ENCODE measurements at places on chromosomes 5 and 9.

DNA sequence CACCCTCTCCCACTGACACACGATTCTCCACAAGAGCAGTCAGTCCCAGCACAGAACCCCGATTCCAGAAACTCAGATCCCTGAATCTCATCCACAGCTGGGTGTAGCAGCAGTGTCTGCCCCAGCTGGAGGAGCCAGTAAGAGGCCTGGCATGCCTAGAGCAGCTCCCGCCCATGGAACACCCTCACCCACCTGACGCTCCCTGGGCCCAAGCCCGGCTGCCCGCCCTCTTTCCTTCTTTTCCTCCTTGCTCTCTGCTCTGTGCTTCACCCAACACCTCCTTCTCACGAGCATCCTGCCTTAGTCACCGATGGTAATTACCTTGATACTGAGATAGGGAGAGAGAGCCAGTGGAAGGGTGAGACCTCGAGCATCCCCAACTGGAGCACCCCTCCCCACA is 8.7 kb downstream of the PCDH1 start:
- no peak for DNase-seq

- no peak for DNase-seq
Measured at GRCh38 chr5:30690931-30691330, 502.6 kb upstream of the CDH6 start.

GRCh38 chr5:170353961-170354360 is 35.2 kb downstream of the KCNMB1 start:
- DNase-seq, result peak; percentile 81

DNA sequence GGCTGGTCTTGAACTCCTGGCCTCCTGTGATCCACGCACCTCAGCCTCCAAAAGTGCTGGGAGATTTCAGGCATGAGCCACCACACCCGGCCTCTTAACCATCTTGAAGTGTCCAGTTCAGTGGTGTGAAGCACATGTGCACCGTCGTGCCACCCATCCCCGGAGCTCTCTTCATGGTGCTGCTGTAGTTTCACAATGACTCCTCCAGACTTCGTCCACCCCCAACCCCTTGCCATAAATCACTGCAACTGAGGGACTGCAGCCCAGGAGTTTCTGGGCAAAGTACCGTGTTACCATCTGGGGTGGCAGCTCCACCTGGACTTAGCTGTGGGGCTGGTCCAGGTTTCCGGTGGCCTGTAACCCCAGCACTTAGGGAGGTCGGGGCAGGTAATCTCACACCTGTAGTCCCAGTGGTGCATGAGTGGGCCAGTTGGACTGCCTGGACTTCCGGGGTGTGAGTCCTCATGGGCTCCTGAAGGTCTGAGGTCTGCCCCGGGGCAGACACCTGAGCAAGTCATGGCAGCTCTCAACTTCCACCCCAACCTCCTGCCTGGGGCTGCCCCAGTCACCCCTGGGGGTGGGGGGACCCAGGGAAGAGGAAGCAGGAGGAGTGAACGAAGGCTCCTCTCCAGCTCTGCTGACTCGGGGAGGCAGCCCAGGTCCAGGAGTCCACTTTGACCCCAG is 6.6 kb upstream of the N4BP3 start:
- no peak for DNase-seq

DNA sequence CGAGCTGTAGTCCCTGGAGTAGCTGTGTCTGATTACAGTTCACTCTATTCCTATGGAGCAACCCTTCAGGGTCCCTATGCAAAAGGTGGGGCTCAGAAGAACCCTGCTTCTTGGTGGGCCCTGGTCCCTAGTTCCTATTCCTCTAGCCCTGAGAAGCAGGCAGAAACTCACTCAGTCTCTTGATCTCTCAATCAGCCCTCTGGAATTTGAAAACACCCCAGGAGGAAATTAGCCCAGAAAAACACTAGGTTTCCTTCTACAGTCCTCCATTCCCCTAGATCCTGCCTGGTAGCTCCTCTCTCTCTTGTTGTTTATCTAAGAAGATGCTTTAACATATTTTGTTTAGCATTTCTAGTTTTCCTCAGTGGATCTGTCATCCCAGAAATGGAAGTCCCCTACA is 7.6 kb downstream of the RGS3 start:
- no peak for DNase-seq

GRCh38 chr5:90675222-90675621 is 116.6 kb downstream of the ADGRV1 start:
- no peak for DNase-seq

- no peak for DNase-seq
Measured at GRCh38 chr5:39059064-39059463, 15.1 kb downstream of the RICTOR start.

DNA sequence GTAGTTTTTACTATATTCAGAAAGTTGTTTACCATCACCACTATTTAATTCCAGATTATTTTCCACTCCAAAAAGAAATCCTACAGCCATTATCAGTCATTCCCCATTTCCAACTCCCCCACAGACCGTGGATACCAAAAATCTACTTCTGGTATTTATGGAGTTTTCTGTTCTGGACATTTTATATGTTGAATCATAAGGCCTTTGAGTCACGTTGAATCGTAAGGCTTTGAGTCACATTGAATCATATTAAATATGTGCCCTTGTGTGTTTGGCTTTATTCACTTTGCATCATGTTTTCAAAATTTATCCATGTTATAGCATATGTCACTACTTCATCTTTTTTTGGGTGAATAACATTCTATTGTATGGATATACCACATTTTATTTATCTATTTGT is 454.1 kb upstream of the NUDT12 start:
- no peak for DNase-seq

DNA sequence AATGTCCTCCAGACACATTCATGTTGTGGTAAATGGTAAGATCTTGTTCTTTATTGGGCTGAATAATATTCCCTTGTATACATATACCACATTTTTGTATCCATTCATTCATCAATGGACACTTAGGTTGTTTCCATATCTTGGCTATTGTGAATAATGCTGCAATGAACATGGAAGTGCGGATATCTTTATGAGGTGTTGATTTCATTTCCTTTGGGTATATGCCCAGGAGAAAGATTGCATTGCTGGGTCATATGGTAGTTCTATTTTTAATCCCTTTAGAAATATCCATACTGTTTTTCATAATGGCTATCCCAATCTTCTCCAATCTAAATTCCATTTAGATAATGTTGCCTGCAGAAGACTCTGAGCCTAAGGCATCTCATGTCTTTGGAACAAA is 78.0 kb upstream of the TNC start:
- no peak for DNase-seq

- no peak for DNase-seq
Measured at GRCh38 chr5:173989432-173990082, 587 bp downstream of the C5orf47 start.

DNA sequence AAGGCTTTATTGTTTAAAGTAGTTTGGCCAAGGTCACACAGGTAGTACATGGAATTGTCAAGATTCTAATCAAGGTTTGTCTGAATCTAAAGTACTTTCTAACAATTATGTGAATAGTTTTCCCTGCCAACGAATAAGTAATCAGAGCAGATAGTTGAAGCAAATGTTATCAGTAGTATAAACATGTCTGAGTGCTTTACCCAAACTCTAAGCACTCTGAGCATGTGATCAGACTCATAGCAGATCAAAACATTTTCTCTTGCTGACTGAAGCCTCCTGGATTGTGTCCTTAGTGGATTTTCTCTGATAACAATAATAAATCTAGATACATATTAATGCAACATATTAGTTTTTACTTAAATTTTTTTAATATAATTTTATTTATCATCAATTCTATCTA is 995.0 kb downstream of the EFNA5 start:
- DNase-seq, result no peak

GRCh38 chr9:126226991-126227936 is 99.4 kb upstream of the MVB12B start:
- no peak for DNase-seq

GRCh38 chr5:619444-619843 is 7.3 kb downstream of the CEP72 start:
- DNase-seq, result peak; percentile 48

- DNase-seq, result no peak
Measured at GRCh38 chr5:93874080-93874479, 132.7 kb upstream of the POU5F2 start.

DNA sequence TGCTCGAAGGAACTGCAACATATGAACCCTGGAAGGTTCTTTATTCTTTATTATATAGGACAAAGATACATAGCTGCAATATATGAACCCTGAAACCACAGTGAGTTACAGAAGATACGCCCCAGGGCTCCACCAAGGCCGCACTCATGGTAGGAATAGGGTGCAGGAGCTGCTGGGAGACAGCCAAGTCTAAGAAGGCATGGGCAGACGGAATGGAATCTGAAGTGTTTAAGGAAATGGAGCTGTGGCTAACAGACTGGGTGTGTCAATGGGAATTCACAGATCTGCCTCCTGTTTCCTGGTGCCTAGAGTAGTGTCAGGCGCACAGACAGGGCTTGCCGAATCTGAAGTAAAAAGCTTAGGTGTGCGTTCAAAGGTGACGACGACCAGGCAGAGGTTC is 286.4 kb downstream of the DENND1A start:
- no peak for DNase-seq

GRCh38 chr5:170781946-170782345 is 1.6 kb upstream of the GABRP start:
- DNase-seq, result no peak

GRCh38 chr9:69333716-69334115 is 8.7 kb downstream of the ENTREP1 start:
- no peak for DNase-seq

- peak; percentile 81 for DNase-seq
Measured at GRCh38 chr9:33081128-33081851, 4.8 kb upstream of the SMU1 start.

- no peak for DNase-seq
Measured at GRCh38 chr5:137688210-137688840, 47.6 kb downstream of the KLHL3 start.

- DNase-seq, result no peak
Measured at GRCh38 chr5:107853696-107854095, 183.0 kb upstream of the EFNA5 start.

DNA sequence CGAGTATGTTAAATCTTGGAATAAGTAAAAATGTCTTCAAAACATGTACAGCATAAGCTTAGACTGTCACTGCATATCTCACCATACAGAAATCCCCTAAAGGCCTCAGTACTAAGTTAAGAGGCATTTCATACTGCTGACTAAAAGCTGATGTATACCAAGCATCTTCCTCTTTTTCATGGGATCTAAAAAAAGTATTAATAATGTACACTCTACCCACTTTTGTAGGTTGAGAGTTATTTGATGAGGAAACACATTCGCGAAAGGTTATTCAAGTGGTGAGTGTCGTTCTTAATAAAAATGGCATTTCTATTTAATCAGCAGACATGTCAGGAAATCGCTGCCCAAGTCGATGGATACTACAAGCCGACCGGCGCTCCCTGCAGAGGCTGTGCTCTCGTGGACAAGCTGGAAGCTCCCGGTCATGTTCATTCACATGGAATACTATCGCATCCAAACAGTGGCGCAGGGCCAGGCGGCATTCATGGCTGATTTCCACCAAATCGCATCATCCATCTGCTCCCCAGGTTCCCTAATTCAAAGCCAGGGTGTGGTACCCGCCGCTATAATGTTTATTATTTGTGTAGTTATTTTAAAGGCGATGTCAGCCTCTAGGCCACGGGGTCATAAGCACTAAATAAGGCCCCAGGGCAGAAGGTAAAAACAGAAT is 724 bp downstream of the SGTB start:
- peak; percentile 83 for DNase-seq

- no peak for DNase-seq
Measured at GRCh38 chr5:86880785-86881492, 263.2 kb downstream of the COX7C start.

- no peak for DNase-seq
Measured at GRCh38 chr5:172284611-172284980, 1.0 kb upstream of the UBTD2 start.

- DNase-seq, result no peak
Measured at GRCh38 chr5:139454568-139455290, 7.8 kb downstream of the ECSCR start.

DNA sequence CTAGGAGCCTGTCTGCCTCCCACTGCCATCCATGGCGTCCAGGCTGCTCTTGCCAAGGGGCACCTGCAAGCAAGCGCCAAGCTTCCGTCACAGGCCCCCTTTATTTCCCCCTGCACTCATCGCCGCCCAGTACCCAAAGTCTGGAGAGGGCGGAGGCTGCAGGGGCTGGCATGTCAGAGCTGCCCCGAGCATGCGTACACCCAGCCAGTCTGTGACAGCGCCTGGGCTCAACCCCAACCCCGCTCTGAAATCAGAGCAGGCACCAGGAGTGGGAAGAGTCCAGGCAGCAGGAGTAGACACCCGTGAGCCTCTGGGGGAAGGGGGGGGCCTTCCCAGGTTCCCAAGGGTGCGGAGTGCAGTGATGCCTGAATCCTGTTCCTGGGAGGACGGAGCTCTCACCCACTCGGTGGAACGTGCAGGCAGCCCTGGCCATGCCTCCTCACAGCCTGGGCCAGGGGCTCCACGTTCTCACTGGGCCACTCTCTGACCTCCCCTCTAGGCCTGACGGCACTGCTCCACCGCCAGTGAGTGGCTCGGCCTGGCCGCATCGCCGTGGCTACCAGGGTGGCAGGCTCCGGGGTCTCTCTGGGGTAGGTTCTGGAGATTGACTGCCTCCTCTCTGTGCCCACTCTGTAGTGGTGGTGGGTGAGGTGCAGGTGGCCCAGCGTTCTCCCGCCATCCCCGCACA is 469.0 kb downstream of the CDH9 start:
- no peak for DNase-seq

DNA sequence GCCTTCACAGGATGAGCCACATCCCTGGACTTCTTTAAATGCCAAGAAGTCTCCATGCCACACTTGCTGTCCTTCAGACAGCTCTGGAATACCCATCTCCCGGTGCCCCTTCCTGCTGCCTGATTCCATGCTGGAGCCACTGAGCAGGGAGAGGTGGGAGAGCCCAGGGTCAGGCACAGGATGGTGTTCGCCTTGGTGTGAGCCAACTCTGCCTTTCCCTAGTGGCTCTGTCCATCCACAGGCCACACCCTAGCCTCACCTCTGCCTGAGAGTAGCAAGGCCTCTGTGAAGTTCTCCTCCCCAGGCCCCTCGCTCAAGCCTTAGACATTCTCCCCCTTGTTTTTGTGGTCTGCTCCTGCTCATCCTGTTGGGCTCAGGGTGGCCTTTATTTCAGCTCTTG is 54.2 kb upstream of the ANGPTL2 start:
- DNase-seq, result peak; percentile 51

DNA sequence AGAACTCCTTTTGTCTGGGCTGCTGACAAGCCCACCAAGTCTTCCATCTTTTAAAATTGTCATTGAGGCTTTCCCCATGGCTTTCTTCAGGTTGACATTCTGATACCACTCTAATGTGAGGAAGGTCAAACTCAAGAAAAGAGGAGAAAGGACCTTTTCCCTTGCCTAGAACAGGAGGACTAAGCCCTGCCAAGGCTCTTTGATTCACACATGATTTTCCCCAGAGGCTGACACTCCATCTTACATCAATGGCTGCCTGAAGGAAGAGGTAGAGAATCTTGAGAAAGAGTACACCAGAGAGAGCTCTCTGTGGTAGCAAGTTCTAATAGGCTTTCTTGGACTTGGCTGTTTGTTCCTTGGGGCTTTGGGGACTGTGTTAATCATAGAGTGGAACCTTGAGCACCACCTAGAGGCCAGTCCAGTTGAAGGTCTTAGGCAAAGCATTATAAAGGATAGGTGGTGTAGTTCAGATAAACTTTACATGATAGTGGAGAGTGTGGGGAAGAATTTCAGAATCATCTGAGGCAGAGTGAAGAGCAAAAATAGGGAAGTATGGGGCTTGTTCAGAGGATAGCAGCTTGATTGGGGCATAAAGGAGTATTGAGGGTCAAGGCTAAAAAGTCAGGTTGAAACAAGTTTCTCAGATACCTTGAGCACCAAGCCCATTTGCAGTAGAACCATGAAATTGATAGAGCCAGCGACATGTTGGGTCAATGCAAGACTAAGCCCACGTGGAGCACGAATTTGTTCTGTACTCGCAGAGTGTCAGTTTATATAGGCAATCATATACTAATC is 36.7 kb downstream of the NDFIP1 start:
- peak; percentile 69 for DNase-seq
